Activated CD4-positive, alpha-beta memory T cell treated with anti-CD3 and anti-CD28 coated beads, Interleukin-2, amount 10 ng/mL, durations not matched to agents 7 days and 5 days (primary cell): ENCODE measurements at places on chromosomes 5 and 9. TPM values are rescaled to one million over a fixed set of nuclear protein-coding genes. Genes with fewer than 3 reads are reported as not detected.

ANKRD34B gene
- not detected for total RNA-seq

PRELID1 gene
- total RNA-seq: 156 TPM

APBA1 gene
- 7.8 TPM for total RNA-seq

UAP1L1 gene
- 21.9 TPM for total RNA-seq

PCSK5 gene
- total RNA-seq: 1.2 TPM

RNF208 gene
- 2.5 TPM for total RNA-seq

TLX3 gene
- not detected for total RNA-seq

TESK1 gene
- 32.3 TPM for total RNA-seq

DMRT3 gene
- total RNA-seq: not detected

TAS2R1 gene
- total RNA-seq: not detected

CCDC192 gene
- total RNA-seq: not detected

KIF12 gene
- not detected for total RNA-seq

GABRA1 gene
- not detected for total RNA-seq

TLE1 gene
- 0.53 TPM for total RNA-seq

GARIN3 gene
- total RNA-seq: not detected

PRR7 gene
- 4.9 TPM for total RNA-seq

SPATA24 gene
- total RNA-seq: 9.4 TPM

IFNB1 gene
- total RNA-seq: 0.35 TPM

ADAM19 gene
- 313 TPM for total RNA-seq

TLR4 gene
- 0.05 TPM for total RNA-seq

PCDHGC3 gene
- not detected for total RNA-seq

SLC6A3 gene
- not detected for total RNA-seq

STPG3 gene
- total RNA-seq: not detected

ASS1 gene
- 10.1 TPM for total RNA-seq

SLC34A1 gene
- total RNA-seq: 1.4 TPM

PCDHA3 gene
- not detected for total RNA-seq

SPINK14 gene
- total RNA-seq: not detected

SLC25A2 gene
- 0.50 TPM for total RNA-seq
